ENCODE measurements at places on chromosomes 3 and 15.

- no peak for DNase-seq
These were observed 32.6 kb upstream of the NANOGP8 start for GRCh38 chr15:35117543-35118265.

- DNase-seq: no peak
These were observed 37.0 kb downstream of the RBP2 start for GRCh38 chr3:139439278-139439677.

GRCh38 chr3:177262396-177262795 is 65.1 kb upstream of the TBL1XR1 start:
- no peak for DNase-seq

GRCh38 chr15:89630974-89631901 is 24.0 kb downstream of the KIF7 start:
- no peak for DNase-seq

GRCh38 chr15:69735121-69735520 is 282.5 kb downstream of the RPLP1 start:
- DNase-seq: no peak

All from activated CD8-positive, alpha-beta memory T cell treated with anti-CD3 and anti-CD28 coated beads, Interleukin-2, amount 10 ng/mL, durations not matched to agents 7 days and 5 days (primary cell).